ENCODE measurements at places on chromosomes 12 and 14.

DNA sequence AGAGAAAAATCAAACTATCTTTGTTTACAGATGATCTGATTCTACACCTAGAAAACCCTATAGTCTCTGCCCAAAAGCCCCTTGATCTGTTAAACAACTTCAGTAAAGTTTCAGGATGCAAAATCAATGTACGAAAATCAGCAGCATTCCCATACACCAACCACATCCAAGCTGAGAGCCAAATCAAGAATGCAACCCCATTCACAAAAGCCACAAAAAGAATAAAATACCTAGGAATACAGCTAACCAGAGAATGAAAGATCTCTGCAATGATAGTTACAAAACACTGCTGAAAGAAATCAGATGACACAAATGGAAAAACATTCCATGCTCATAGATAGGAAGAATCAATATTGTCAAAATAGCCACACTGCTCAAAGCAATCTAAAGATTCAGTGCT is 265.7 kb downstream of the AEBP2 start:
- DNase-seq: no peak

DNA sequence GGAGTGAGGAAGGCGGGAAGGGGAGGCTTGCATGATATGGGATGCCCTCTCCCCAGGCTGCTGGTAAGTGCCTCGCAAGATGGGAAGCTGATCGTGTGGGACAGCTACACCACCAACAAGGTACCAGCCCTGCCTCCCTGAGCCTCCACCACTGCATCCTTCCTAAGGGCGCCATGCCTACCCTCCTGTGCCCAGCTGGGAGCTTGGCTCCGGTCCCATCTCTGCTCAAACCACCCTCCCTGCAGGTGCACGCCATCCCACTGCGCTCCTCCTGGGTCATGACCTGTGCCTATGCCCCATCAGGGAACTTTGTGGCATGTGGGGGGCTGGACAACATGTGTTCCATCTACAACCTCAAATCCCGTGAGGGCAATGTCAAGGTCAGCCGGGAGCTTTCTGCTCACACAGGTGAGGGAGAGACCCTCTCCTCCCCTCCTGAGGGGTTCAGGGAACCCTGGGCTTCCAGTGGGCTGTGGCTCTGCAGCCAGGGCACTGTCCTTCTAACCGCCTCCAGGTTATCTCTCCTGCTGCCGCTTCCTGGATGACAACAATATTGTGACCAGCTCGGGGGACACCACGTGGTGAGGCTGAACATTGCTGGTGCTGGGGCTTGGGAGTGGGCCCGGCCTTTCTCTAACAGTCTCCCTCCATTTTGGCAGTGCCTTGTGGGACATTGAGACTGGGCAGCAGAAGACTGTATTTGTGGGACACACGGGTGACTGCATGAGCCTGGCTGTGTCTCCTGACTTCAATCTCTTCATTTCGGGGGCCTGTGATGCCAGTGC is 2.6 kb downstream of the GNB3 start:
- peak; percentile 29 for DNase-seq

DNA sequence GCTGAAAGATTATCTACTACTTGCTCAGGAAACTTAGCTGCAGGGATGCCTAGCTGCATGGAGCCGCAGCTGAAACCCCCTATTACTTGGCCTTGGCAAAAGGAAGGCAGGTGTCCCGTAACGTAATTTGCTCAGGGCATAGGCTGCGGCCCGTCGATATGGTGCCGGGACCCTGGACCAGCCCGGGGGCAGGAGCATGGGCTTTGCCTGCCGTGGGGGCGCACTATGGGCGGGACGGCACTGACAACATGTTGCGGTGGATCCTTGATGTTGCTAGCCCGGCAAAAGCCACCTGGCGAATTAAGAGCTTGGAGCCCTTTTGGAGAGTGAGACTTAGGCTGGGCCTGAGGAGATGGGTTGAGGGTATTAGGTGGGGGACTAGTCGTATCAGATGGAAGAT is 1551.2 kb downstream of the AACS start:
- DNase-seq: no peak

DNA sequence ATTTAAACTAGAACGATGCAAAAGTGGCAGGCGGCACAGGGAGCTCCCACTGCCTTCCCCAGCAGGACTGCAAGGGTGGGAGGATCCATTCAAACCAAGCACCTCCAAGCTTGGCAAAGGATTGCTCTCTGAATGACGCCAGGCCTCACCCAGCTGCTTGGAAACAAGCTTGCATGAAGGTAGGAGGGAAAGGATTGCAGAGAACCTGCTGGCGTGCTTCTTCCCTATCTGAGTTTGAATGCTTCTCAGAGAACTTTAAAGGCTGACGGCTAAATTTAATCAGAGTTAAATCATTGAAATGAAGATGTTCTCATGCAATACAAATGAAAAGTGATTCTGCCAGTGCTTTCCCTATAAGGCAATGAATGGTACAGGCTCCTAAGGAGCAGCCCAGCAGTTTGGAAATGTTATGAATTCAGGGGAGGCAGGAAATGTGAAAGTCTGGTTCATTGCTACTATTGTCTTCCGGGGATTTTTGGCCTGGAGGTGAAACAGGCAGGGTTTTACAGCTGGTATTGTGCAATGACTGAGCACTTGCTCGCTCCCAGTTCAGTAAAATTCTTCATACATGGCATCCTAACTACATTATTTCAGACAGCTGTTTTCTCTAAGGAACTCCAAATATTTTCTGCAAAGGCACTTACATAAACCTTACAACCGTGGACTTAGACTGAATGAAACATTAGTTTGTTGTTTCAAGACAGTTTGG is 31.9 kb upstream of the DUSP6 start:
- peak; percentile 32 for DNase-seq

DNA sequence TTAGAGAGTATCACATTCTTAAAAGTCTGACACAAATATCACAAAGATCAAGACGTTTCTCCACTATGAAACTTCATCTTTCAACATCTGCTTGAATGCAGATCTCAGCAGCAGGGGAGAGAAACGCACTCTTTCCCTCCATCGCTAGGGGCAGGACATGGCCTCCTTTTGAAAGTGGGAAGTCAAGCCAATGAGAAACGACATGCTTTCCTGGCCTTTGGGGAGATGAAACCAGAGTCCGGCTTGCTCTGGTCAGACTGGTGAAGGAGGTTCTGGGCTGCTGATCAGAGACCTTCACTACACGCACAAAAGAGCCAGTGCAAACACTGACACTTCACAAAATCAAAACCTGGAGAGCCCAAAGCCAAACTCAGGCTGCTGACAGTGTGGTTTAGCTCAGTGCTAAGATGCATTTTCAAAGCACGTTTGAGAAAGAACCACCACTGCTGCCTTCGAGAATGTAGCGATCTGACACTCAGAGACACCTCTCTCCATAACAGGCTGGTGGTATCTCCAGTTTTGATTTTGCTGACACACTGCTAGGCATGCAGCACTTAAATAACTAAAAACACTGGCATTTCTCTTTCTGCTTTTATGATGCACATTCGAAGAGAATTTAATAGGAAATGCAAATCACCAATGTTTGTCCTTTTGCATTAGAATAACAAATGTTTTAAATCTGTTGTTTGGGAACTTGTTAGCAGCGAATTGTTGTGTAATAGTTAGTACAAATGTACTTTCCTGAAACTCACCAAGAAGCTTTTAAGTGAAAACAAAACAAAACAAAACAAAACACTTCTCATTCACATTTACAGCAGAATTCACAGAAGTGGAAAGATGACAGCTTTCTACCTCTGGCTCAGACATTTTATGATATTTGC is 93.9 kb upstream of the OVCH1 start:
- DNase-seq: peak; percentile 69

DNA sequence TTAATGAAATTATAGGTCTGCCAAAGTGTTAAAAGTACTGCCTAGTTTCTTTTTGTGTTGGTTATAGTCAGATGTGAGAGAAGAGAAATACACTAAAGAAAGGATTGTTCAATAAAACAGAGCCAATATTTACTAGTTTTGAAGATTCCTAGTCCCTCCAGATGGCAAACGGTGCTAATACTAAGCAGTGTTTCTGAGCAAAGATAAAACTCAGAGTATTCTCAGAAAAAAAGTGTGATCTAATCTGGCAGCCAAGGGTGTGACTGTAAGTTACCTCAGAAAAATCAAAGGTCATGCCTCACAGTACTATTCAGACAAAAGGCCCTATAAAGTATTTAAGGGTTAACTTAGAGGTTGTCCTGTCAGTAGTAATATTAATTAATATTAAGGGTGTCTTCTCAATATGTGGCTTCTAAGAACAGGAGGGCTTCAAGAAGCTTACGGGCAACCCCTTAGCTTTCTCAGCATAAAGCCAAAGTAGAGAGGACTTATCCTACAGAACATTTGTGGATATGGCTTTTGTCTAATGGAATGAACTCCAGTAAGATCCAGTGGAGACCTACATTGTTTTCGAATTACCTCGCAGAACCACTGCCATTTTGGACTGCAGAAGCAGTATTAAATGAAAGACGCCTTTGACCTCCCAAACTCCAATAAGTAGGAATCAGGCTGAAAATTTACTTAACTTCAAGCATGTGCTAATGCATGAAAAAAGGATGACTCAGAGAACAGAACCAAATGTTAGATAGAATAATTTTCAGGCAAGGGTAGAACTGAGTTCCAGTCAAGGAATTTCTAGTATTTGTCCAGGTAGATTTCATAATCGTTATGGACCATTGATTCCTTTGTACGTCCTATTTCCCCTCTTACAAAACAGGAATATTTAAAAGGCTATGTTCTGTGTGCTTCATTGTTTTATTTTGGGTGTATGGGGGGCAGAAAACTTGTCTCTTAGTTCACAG is 46.6 kb downstream of the USP15 start:
- DNase-seq: no peak

- DNase-seq: peak; percentile 74
Observed at GRCh38 chr14:28774764-28775735, 8.5 kb downstream of the FOXG1 start.

- peak; percentile 33 for DNase-seq
Observed at GRCh38 chr12:98109266-98109665, 406.1 kb upstream of the TMPO start.

DNA sequence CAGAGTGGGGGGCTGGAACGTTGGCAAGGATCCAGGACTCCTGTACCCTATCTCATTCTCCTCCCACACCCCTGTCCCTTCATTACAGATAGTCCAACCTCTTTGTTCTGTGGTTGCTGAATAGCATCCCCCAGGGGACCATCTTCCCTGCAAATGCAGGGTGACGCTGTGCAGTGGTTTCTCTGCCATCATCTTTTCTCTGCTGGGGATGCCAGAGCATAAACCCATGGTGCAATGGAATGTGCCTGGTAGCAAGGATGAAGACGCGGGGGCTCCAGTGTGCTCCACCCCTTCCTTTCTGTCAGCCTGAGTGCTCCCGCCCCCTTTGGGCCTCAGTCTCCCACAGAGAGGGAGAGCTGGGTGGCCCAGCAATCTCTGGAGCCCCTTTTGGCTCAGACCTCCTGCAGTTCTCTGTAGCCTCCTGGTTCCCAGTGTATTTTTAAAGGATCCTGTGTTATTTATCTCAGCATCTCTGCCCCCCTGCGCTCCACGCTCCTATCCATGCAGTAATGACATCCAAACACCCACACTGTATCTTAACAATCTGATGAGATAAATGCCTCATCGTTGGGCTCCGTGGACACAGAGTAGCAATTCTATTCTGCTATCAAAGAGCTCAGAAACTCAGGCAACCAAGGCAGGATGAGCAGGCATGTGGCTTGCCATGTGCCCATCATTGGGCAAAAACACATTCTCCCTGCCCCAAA is 212.8 kb downstream of the CACNA1C start:
- DNase-seq: no peak

DNA sequence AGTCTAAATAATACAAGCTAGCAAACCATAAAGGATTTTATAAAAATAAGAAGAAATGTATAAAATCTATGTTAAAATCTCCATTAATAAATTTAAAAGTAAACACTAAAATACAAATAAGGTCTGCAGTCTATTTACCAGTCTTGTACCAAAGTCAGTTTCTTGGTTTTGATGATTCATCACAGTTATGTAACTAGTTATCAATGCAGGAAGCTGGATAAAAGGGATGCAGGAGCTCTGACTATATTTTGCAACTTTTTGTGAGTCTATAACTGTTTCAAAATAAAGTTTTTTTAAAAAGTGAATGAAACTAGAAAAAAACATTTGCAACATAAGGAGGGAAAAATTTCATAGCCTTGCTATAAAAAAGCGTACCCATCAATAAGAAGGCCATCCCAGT is 151.5 kb downstream of the DERA start:
- DNase-seq: no peak

GRCh38 chr12:11576104-11576503 is 73.4 kb upstream of the ETV6 start:
- DNase-seq: no peak

GRCh38 chr12:104747955-104748354 is 210.1 kb downstream of the SLC41A2 start:
- DNase-seq: no peak

- peak; percentile 87 for DNase-seq
Observed at GRCh38 chr14:36655963-36656686, 5.5 kb upstream of the PAX9 start.

DNA sequence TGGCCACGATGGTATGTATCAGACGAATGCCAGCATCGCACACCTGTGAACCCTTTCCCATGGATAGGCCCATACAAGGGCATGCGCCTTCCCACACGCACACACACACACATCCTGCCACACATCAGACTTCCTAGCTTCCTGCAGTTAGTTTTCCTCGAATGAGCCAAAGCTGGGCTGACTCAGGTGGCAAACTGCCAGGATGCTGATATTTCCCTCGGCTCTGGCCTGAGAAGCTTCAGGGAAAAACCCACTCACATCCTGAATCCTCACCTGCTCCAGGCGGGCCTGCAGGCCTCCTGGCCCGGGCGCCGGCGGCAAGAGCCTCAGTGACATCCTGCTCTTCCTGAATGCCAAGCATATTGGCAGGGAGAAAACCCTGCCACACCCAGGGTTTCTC is 22.4 kb downstream of the CALM1 start:
- peak; percentile 63 for DNase-seq

GRCh38 chr12:857611-858010 is 91.9 kb downstream of the RAD52 start:
- DNase-seq: no peak

- no peak for DNase-seq
Observed at GRCh38 chr12:27998170-27998569, 25.6 kb upstream of the PTHLH start.

Data from eye (tissue), 1 donor.